A549 treated with RU486 at 1 μM for 4 hours (cell line): ENCODE measurements at places on chromosomes 7 and 10. TPM values are rescaled to one million over a fixed set of nuclear protein-coding genes. Genes with fewer than 3 reads are reported as not detected.

Gene SPDYE6
- total RNA-seq = not detected in 5 replicates

Gene EVX1
- total RNA-seq = 0.07 to 0.32 TPM (median 0.23 TPM) in 3 of 5 replicates, not detected in the others

Gene SLC26A4
- 0.04 to 0.16 TPM (median 0.09 TPM) in 5 replicates for total RNA-seq

Gene C10orf67
- total RNA-seq = 0.03 to 0.24 TPM (median 0.13 TPM) in 4 of 5 replicates, not detected in the other

Gene NSUN5
- 43.9 to 60.8 TPM (median 56.0 TPM) in 5 replicates for total RNA-seq

Gene METTL27
- 7.2 to 11.6 TPM (median 9.1 TPM) in 5 replicates for total RNA-seq

Gene FFAR4
- total RNA-seq = 0.14 to 0.44 TPM (median 0.25 TPM) in 5 replicates

Gene AGAP5
- total RNA-seq = 1.4 to 2.9 TPM (median 2.4 TPM) in 5 replicates

Gene C1QL3
- total RNA-seq = not detected in 5 replicates

Gene ZCWPW1
- 0.85 to 2.2 TPM (median 1.3 TPM) in 5 replicates for total RNA-seq

Gene GPRIN2
- 22.4 to 40.2 TPM (median 29.9 TPM) in 5 replicates for total RNA-seq

Gene PDZD7
- total RNA-seq = 0.61 to 1.1 TPM (median 0.63 TPM) in 5 replicates

Gene PNLIPRP2
- total RNA-seq = 0.10 to 0.32 TPM in 2 of 5 replicates, not detected in the others

Gene WNT8B
- total RNA-seq = 0.08 TPM in 1 of 5 replicates, not detected in the others

Gene MKX
- not detected in 5 replicates for total RNA-seq

Gene HHEX
- total RNA-seq = 12.5 to 16.8 TPM (median 15.9 TPM) in 5 replicates

Gene BBS9
- total RNA-seq = 2.6 to 3.7 TPM (median 2.9 TPM) in 5 replicates

Gene OPN4
- total RNA-seq = not detected in 5 replicates
